Stomach (tissue), 19 donors: ENCODE measurements at places on chromosomes 12 and 14. TPM values are rescaled to one million over a fixed set of nuclear protein-coding genes. Genes with fewer than 3 reads are reported as not detected.
A peak's percentile ranks its signal among the peaks of the same experiment; 100 is the strongest.

COPS7A gene
- total RNA-seq = 50.0 TPM

DDX47 gene
- 108 TPM for total RNA-seq

DNA sequence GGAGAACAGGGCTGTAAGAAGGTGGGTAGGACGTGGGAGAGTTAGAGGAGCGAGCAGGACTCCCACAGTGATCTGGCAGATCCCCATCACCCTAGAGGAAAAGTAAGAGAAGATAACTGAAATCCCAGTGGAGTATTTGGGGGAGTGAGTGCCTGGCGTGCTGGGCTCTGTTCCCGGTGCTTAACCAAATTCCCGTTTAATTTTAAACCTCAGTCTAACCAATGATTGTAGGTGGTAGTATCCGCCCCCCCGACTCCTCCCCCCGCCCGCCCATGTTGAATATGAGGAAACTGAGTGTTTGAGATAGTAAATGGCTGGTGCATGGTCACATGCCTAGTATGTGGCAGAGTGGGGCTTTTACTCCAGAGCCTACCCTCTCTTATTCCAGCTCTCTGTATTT is 1.2 kb downstream of the TARBP2 start:
- H3K27me3 ChIP-seq = no peaks in the 10 kb centered on the region
- peak overlapping the region; percentile 98 for H3K27ac ChIP-seq
- peaks cover 48% of the 10 kb centered on the region for H3K4me1 ChIP-seq
- H3K36me3 ChIP-seq = peaks cover 39% of the 10 kb centered on the region
- no peak for DNase-seq
- peak overlapping the region; percentile 61 for H3K4me3 ChIP-seq

GRCh38 chr12:62347922-62348650 is 87.9 kb downstream of the USP15 start:
- no peak overlapping the region for H3K4me3 ChIP-seq
- no peak for DNase-seq
- no peaks in the 10 kb centered on the region for H3K27me3 ChIP-seq
- H3K36me3 ChIP-seq = no peaks in the 10 kb centered on the region
- H3K27ac ChIP-seq = no peak overlapping the region

GYS2 gene
- not detected for total RNA-seq

DNA sequence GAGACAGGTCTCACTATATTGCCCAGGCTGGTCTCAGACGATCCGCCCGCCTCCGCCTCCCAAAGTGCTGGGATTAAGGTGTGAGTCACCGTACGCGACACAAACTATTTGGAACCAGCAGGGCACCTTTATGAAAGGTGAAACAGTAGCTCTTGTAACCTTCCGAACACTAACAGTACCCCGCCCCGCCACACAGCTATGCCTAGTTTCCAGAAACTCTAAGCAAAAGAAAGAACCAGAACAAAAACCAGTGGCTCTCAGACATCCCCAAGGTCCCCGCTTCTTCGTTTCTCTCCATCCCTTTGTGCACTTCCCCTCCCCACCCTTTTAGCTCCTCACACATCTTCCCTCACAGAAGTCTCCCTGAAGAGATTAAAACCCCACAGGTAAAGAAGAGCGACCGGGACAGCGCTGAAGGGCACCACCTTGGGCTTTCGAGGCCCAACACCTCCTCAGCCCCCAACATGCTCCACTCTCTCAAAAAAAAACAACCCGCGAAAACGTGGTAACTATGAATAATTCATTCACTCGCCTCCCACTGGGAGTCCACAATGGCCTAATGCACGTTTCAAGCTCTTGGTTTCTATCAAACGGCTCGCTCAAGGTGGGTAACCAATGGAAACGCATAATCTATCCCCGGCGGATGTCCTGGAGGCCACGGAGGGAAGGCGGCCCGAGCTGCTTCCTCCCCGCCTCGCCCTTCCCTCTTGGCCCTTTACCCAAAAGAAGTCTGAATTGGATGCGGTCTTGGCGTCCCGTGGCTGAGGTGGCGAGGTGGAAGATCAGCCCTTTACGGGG is 877 bp downstream of the BAG5 start:
- no peaks in the 10 kb centered on the region for H3K27me3 ChIP-seq
- peaks cover 31% of the 10 kb centered on the region for H3K36me3 ChIP-seq
- peaks cover 84% of the 10 kb centered on the region for H3K4me1 ChIP-seq
- H3K4me3 ChIP-seq = peak overlapping the region; percentile 94

DNA sequence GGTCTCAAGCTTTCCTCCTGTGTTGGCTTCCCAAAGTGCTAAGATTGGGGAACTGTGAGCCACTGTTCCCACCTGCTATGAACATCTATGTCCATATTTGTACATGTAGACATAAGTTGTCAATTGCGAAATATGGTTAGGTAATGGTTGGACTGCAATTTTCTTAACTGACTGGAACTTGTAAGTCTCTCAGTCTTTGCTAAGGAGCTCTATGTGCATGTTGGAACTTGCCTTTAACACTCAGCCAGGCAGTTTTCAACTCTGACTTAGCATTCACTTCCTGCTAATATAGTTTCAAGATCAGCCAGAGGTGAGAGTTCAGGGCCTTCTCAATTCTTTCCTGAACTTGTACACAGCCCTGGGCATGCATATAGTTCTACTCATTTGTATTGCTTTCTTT is 44.5 kb upstream of the EEA1 start:
- no peak overlapping the region for H3K27ac ChIP-seq
- H3K36me3 ChIP-seq = no peaks in the 10 kb centered on the region
- no peak overlapping the region for H3K4me3 ChIP-seq
- no peak for DNase-seq

SPRYD4 gene
- 1.8 TPM for total RNA-seq

DNA sequence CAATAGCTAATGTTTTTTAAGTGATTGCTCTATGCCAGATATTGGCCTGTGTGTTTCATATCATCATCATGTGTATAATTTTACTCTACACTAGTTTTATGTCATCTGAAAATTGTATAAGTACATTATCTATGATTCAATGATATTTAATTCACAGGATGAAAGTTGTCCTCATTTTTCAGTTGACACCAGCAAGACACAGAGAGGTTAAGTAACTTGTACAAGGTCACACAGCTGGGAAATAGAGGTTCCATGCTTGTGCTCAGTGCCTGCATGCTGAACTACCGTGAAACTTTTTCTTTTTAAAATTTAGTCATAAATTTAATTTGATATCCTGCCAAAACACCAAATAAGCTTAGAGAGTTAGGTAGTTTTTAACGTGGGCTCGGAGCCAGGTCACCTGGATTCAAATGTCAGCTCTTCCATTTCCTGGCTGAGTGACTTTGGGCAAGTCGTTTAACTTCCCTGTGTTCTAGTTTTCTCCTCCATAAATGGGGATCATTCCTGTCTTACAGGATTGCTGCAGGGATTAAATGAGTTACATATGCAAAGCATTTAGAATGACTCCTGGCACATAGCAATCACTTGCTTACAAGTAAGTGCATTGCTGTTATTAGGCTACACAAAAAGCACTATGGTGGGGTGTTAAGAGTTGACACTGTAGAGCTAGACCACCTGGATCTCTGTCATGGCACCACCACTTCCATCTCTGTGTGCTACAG is 183.9 kb downstream of the ETV6 start:
- no peak overlapping the region for H3K4me3 ChIP-seq
- peaks cover 85% of the 10 kb centered on the region for H3K4me1 ChIP-seq
- no peak for DNase-seq
- H3K36me3 ChIP-seq = no peaks in the 10 kb centered on the region
- no peak overlapping the region for H3K27ac ChIP-seq

CYP27B1 gene
- 1.8 TPM for total RNA-seq

GRCh38 chr12:70849265-70849960 is 71.1 kb downstream of the PTPRR start:
- H3K36me3 ChIP-seq = no peaks in the 10 kb centered on the region
- H3K27ac ChIP-seq = no peak overlapping the region
- H3K4me1 ChIP-seq = no peaks in the 10 kb centered on the region
- no peak overlapping the region for H3K4me3 ChIP-seq
- peak; percentile 36 for DNase-seq

DNA sequence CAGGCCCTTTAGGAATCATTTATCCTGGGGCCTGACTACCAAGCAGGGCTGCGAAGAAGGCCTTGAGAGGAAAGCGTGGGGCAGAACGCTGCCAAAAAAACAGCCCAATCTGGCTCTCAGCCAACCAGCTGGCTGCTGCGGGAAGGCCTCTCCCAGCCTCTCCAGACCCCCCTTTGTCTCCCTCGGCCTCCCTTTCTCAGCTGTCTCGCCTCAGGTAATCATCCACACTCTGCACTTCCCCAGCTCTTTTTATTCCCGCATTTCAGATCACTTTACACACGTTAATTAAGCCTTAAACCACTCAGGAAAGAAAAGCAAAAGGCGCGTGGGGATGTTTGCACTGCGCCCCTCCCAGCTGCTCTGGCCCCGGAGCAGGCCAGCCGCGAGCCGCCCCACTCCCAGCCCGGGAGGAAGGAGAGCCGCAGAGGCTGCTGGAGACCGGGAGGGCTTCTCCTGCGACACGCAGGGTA is 208.2 kb upstream of the FOXN3 start:
- no peak for DNase-seq
- peak overlapping the region; percentile 3 for H3K27ac ChIP-seq
- no peaks in the 10 kb centered on the region for H3K36me3 ChIP-seq

VRTN gene
- not detected for total RNA-seq

GRCh38 chr12:47990351-47991105 is 13.7 kb downstream of the COL2A1 start:
- H3K4me1 ChIP-seq = no peaks in the 10 kb centered on the region
- no peak overlapping the region for H3K27ac ChIP-seq
- H3K4me3 ChIP-seq = no peak overlapping the region
- no peaks in the 10 kb centered on the region for H3K36me3 ChIP-seq

DNA sequence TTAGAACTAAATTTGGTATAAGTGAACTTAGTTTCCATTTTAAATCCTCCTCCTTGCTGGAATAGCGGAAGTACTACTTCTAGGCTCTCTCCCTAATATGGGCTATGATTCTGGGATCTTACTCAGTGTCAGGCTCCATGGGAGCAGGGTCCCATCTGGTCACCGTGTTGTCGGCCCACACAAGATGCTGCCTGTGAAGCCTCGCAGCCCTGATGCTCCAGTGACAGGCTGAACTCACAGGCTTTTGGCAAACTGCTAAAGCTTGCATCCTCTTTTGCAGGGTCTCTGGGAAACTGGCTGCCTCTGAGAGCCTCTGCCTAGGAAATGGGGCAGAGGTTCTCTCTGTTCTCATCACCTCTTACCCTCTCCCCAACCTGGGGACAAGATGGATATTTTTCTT is 88.4 kb downstream of the RPAP3 start:
- no peak overlapping the region for H3K4me3 ChIP-seq
- no peak overlapping the region for H3K27ac ChIP-seq
- DNase-seq = peak; percentile 59
- no peaks in the 10 kb centered on the region for H3K4me1 ChIP-seq

- peak overlapping the region; percentile 100 for H3K4me3 ChIP-seq
- H3K4me1 ChIP-seq = peaks cover 63% of the 10 kb centered on the region
- peak; percentile 61 for DNase-seq
- peak overlapping the region; percentile 95 for H3K27ac ChIP-seq
- peaks cover 13% of the 10 kb centered on the region for H3K36me3 ChIP-seq
- H3K27me3 ChIP-seq = no peaks in the 10 kb centered on the region
Observed at GRCh38 chr12:56629459-56630179, 507 bp downstream of the BAZ2A start.

GRCh38 chr14:76936483-76936882 is 92.0 kb downstream of the IRF2BPL start:
- no peaks in the 10 kb centered on the region for H3K36me3 ChIP-seq
- no peak for DNase-seq
- no peak overlapping the region for H3K27ac ChIP-seq
- no peaks in the 10 kb centered on the region for H3K27me3 ChIP-seq
- H3K4me1 ChIP-seq = peaks cover 26% of the 10 kb centered on the region

GRCh38 chr12:46184798-46185595 is 83.8 kb downstream of the SLC38A1 start:
- no peaks in the 10 kb centered on the region for H3K36me3 ChIP-seq
- no peak overlapping the region for H3K4me3 ChIP-seq
- peaks cover 16% of the 10 kb centered on the region for H3K4me1 ChIP-seq
- DNase-seq = no peak

DNA sequence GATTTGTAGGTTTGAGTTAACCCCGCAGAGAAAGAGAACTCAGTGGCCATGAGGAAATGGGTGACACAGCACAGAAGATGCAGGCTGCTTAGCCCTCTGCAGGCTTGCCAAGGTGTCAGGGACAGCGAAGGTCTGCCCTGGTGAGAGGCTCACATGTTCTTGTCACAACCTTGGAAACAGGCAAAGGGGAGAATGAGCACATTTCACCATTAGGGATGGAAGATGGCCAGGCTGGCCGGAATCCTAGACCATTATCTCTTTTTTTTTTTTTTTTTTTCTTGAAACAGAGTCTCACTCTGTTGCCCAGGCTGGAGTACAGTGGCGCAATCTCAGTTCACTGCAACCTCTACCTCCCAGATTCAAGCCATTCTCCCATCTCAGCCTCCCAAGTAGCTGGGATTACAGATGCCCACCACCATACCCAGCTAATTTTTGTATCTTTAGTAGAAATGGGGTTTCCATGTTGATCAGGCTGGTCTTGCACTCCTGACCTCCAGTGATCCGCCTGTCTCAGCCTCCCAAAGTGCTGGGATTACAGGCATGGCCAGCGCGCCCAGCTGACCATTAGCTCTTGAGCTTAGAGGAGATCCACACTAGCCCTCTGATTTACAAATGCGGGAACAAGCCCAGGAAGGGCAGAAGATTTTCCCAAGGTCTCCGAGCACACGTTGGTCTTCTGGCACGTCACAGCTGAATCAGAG is 34.6 kb downstream of the LTBP2 start:
- no peaks in the 10 kb centered on the region for H3K36me3 ChIP-seq
- no peaks in the 10 kb centered on the region for H3K4me1 ChIP-seq
- no peaks in the 10 kb centered on the region for H3K27me3 ChIP-seq
- H3K4me3 ChIP-seq = no peak overlapping the region
- peak overlapping the region; percentile 25 for H3K27ac ChIP-seq

FOXG1 gene
- not detected for total RNA-seq

SSTR1 gene
- 17.7 TPM for total RNA-seq

DNA sequence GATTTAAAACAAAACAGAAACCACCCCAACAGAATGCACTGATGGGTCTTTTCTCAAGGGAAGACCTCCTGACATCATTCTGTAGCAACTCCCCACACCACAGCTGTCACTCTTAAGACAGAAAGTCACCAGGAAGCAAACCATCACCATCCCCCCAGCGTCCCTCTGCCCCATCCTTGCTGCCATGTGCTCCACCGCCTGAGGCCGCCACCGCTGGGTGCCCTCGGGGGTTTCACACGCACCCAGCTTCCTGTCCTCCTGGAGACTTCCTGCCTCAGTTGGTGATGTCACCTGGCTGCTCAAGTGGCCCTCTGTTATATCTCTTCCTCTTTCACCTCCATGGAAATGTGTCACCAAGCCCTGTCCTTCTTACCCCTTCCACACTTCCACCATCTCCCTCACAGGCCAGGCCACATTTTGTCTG is 71.4 kb upstream of the GPR68 start:
- no peak overlapping the region for H3K4me3 ChIP-seq
- peak; percentile 76 for DNase-seq
- H3K4me1 ChIP-seq = peaks cover 21% of the 10 kb centered on the region
- no peaks in the 10 kb centered on the region for H3K27me3 ChIP-seq
- H3K36me3 ChIP-seq = peaks cover 72% of the 10 kb centered on the region

DNA sequence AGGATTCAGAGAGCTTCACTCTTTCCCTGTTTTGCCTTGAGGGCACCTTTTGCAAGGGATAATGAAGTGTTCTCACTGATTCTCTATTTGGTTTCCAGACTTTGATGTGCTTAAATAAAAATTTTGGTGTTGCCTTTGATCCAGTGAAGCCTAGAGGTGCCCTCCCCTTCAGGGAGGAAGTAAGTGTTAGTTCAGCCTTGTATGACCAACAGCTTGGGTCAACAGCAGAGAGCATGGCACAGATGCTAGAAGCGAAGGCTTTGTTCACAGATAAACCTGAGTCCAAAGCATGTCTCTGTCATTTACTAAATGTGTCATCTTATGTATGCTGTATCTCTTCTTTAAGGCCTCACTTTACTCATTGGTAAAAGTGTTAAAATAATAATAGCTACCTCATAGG is 52.8 kb upstream of the STXBP6 start:
- no peaks in the 10 kb centered on the region for H3K4me1 ChIP-seq
- H3K27me3 ChIP-seq = no peaks in the 10 kb centered on the region
- no peaks in the 10 kb centered on the region for H3K36me3 ChIP-seq
- no peak overlapping the region for H3K4me3 ChIP-seq
- H3K27ac ChIP-seq = no peak overlapping the region
- DNase-seq = no peak
